ENCODE measurements at places on chromosomes 2 and 18.

- no peak for DNase-seq
Measured at GRCh38 chr2:65130664-65131175, 814 bp upstream of the RAB1A start.

- no peak for DNase-seq
Measured at GRCh38 chr18:35158728-35159450, 81.9 kb upstream of the ZNF397 start.

GRCh38 chr18:48284743-48285142, 124.4 kb downstream of the ZBTB7C start:
- DNase-seq: no peak

GRCh38 chr2:154370873-154371272, 327.6 kb upstream of the KCNJ3 start:
- no peak for DNase-seq

DNA sequence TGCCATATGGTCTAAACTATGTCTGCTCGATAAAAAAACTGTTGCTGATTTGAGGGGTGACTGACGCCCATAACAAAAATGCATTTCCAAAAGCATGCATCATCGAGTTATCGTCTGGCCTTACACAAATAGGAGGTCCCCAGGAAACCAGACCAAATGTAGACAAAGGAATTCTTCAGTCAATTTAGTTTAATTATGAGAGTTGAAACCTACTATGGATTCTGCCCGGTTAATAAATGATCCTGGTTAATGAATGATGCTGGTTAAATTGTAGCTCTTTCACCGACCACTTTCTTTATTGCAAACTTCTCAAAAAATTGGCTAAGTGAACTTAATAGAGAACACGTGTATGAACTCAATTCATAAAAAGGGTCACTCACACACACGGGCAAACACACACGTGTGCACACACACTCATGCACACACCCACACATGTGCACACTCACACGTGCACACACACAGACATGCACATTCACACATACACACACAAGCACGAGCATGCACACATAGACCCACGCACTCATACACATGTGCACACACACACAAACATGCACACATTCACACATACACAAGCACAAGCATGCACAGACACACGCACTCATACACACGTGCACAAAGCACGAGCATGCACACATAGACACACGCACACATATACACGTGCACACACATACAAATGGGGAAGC, 59.0 kb upstream of the SALL3 start:
- DNase-seq: no peak

DNA sequence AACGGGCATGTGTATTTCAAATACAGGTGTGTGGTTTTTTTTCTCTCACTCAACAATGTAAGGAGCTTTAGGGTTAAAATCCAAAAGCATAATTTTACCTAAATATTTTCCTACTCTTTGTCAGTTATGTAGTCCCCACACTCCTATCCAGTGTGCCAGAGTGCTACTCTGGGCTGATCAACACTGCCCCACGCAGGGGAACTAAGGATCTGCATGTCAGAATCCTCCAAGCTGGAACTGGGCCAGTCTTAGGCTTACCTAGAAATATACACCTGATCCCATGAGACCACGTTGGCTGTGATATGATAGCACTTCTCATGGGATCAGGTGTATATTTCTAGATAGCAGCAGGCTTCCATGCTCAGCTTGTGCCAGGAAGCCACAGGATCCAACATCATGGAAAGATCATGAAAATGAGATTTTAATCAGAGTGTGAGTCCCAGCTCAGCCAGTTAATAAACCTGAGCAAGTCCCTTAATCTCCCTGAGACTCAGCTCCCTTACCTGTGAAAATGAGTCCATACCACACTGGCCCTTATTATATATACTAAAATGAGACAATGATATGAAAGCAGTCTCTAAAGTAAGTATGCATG, 29.7 kb downstream of the CCDC141 start:
- no peak for DNase-seq

GRCh38 chr2:25615386-25615785, 58.0 kb downstream of the DTNB start:
- no peak for DNase-seq

GRCh38 chr2:23600346-23600745, 215.4 kb downstream of the KLHL29 start:
- DNase-seq: no peak

DNA sequence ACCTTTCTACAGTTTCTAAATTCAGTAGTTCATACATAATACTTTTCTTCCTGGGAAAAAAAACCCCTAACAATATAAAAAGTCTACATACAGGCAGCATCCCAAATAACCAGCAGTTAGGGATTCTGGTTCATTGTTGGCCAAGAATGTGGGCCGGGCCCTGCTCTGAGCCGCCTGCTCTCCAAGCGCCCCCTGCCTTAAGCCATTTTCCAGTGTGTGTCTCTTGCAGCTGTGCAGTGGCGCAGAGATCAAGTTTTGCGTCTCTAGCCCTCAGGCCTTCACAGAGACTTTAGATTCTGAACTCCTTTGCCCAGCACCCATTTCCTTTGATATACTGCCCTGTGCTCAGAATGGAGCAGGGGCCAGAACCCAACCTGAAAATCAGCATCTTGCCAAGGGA, 32.9 kb downstream of the RMC1 start:
- DNase-seq: no peak

- DNase-seq: no peak
Measured at GRCh38 chr2:121293450-121294325, 8.7 kb upstream of the TFCP2L1 start.

DNA sequence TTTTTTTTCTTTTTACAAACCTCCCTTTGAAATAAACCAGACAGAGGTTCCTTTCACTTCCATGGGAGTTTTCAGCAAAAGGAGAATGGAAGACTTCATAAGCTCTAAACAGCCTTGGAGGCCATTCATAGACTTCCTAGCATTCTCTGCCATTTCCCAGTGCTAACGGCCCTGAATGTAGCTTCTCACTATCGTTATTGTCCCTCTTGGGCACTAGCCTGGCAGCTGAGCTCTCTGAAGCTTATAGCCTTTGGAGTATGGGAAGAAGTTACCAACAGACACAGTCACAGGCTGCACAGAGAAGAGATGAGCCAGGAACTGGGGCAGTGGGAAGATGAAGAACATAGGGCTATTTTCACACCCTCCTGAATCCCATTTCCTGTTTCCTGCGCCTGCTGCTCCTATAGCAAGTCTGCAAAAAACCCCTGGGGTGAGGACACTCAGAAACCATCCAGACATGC, 29.1 kb upstream of the EPC2 start:
- no peak for DNase-seq

DNA sequence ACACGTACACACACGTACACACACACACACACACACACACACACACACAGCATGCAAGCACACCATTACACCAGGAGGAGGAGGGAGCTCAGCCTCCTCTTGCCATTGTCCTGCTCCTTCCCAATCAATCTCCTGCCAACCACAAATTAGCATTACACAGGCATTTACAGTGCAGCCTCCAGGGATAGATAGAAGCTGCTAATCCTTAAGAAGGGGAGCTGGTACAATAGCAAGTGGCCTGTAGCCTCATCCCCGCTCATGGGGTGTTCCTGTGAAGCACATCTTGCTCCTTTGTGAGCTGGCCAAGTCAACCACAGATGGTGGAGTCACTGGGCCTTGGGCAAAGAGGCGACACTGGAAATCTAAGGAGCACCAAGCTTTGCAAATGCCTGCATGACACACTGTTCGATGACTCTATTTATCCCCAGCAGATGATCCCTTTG, 110.3 kb upstream of the PKDCC start:
- no peak for DNase-seq

DNA sequence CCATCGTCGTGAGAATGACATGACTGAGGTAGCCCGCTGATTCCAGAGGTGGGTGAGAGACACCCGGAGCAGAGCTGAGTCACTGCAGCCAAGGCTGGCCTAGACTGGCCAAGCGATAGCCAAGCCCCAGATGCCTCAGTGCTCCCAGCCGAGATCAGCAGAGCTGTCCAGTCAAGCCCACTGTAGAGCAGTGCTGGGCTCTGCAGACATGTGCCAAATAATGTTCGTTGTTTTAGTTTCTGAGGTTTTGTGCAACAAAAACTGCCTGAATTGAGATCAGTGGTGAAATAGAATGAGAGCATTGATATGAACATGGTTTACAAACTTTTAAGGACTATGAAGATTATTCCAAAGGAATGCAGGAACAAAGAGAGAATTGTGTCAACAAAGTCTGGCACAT, 42.1 kb downstream of the INSIG2 start:
- DNase-seq: no peak

GRCh38 chr18:70124139-70124538, 81.3 kb downstream of the RTTN start:
- no peak for DNase-seq

GRCh38 chr2:162369551-162369950, 25.6 kb downstream of the GCA start:
- no peak for DNase-seq

DNA sequence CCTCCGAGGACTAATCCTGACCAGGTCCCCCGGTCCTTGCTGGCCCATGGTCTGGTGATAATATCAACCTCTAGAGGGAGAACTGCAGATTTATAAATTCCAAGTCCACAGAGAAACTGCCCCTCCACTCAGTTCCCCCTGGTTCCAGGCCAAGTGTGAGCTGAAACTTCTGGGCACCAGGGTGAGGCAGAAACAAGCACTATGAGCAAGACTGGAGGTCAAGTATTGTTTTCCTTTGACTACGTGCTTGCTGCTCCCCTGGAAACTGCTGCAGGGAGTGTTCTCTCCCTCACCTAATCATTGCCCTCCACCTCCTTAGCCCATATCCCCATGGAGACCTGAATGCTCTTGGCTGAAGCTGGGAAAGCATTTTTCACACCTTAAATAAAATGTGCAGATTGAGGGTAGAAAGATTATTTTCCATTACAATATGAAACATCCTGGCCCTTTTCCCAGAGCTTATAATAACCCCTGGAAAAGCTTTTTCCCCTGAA, 135.2 kb downstream of the RDH14 start:
- DNase-seq: no peak

Measured in uterus (tissue), 4 donors.